ENCODE measurements at places on chromosomes 1 and 21.

DNA sequence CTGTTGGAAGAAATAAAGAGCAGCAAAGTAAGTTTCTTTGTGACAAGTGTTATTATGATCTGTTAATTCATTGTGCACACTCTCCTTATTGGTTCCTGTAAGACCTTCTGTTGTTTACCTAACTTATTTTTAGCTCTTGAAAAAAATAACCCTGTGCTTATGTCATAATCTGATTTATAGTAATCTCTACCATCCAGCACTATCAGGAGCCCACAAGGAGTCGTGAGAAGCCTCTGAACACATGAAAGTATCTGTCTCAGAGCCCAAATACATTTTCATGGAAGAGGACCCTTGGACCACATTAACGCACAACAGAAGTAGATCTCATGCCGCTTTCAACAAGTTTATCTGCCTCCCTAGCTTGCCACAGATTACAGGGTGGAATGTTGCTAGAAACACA, 45.8 kb downstream of the CENPF start:
- DNase-seq = no peak

DNA sequence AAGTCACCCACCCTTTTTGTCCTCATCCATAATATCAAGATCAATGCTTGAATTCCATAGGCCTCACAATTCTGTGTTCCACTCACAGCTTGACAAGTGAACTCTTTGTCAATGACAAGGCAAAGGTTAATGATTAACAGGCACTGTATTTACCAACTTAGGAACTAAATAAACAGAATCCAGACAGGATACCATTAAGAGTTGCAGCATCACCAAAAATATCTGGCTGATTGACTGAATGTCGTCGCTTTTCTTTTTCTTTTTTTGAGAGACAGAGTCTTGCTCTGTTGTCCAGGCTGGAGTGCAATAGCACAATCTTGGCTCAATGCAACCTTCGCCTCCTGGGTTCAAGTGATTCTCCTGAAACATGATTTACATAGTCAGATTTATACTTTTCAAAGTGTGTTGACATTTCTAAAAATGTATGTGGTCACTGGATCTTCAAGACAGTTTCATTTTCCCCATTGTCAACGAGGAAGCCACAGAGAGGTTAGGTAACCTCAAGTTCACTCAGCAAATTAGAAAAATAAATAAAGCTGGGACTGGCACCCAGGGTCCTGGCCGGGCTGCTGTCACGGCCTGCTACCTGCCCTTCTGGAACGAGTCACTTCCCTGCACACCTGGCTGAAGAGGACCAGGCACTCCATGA, 81.0 kb downstream of the PDE9A start:
- no peak for DNase-seq

DNA sequence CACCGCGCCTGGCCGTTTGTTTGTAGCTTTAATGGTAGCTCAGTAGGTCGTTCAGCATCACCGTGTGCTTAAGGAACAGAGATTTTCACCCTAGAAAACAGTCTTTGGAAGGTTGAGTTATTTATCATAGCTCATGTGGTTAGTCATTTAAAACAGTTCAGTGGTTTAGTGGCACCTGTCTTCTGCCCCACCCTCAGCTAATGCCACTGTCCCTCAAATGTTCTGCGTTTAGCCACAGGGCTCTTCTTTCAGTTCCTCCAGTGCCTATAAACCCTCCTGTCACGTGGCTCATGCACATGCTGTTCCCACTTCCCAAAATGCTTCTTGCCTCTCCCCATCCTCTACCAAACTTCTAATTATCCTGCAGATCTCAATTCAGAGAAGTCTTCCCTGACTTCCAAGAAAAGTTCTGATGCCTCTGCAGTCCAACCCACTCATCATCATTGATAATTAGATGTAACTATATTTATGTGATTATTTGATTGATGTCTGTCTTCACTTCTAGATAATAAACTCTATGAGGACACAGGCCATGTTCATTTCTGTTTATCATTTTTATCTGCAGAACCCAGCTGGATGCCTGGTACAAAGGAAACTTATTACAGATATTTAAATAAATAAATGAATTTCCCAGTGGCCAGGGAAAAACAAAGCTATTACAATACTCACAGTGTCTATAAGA, 14.4 kb upstream of the DIPK1A start:
- no peak for DNase-seq

DNA sequence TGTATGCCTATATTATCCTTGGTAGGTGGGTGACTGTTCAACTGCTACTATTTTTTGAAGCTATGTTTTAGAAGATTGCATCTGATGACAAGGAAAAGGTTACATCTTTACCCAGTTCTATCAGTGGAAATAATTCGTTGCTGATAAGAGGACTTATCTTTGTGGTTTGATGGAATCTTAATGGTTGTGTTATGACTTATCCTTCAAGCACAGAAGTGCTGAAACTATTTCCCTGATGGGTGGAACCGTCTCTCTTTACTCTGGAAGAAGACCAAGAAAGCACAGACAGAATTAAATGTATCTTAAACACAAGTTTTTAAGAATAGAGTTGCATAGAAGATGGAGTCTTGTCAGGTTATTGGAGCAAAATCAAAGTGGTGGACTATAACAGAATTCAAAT, 437.7 kb upstream of the KAZN start:
- no peak for DNase-seq

DNA sequence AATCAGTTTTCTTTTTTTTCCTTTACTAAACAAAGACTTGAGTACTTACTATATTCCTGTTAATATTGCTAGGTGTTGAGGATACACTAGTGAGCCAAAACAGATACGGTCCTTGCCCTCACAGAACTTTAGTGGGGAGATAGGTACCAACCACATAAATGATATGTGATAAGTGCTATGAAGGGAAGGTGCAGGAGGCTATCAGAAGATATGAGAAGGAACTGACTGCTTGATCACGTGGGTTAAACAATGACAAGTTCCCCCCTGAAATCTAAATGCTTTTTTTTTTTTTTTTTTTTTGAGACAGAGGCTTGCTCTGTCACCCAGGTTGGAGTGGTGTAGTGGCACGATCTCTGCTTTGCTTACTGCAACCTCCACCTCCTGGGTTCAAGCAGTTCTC, 25.0 kb downstream of the RBM15 start:
- DNase-seq = no peak

DNA sequence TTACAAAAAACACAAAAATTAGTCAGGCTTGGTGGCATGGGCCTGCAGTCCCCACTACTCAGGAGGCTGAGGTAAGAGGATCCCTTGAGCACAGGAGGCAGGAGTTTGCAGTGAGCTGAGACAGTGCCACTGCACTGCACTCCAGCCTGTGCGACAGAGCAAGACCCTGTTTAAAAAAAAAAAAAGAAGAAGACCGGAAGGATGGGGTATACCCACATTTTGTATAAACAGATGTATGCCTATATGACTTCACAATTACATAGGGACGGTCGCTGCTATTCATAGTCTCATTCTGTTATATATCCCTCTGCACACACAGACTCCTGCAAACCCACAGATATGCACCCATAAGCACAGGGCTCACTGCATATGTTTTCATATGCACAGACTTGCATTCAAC, 12.7 kb downstream of the LCK start:
- no peak for DNase-seq

DNA sequence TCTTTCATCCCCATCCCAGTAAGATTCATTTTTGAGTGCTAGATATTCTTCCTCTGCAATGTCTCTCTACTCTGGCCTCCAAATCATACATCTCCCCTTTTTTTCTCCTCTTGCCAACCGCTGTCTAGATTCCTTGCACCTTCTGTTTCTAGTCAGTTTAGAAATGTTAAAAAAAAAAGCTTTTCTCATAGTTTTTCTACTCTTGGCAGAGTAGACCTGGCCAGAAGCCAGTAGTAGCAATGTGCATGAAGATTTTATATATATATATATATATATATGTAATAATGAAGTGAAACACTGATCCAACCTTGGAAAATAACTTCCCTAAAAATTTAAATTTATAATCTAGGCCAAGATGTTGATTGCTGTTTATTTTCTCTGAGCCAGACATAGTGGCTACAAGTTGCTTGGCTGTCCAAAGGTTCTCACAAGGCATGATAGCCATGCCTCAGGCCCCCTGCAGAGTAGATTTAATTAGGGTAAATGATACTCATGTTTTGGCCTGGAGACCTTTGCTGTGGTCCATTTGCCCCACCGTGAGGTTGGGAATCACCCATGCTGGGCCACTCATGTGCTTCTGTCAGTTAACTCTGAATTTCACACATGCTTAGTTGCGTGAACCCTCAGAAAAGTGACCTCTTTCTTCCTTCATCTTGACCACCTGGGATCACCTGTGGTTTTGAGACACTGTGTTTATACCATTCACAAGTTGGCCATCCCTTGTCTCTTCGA, 103.4 kb upstream of the KCNE2 start:
- no peak for DNase-seq

DNA sequence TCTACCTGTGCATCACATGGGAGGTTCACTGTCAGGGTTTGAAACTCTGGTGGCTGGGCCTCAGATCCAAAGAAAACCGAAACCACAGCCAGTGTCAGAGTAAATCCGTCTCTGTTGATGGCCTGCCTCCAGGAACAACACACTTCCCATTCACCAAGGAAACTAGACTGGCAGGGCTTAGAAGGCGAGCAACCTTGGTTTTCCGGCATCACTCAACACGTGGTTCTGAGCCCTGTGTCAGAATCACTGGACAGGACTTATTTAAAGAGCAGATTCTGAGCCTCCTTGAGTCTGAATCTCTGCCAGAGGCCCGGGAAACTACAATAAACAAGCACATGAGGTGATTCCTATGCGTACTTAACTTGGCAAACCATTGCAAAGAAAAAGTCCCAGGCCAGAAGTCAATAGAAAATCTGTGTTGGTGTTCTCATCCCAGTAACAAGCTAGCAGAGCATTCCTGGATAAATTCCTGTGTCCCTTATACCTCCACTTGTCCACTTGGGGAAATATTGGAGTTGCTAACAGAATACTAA, 70.0 kb downstream of the KCTD3 start:
- no peak for DNase-seq

DNA sequence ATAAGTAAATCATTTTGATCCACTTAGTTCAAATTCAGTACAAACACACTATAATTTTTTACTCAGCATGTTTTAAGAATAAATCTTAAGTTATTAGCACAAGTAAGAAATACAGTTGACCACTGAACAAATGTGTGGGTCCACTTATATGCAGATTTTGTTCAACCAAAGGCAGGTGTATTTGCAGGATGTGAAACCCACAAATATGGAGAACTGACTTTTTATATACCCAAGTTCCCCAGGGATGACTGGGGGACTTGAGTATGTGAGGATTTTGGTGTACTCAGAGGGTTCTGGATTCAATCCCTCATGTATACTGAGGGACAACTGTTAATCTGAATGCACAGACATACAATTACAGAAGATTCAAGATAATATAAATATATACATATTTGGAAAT, 25.7 kb upstream of the ERICH3 start:
- DNase-seq = no peak

DNA sequence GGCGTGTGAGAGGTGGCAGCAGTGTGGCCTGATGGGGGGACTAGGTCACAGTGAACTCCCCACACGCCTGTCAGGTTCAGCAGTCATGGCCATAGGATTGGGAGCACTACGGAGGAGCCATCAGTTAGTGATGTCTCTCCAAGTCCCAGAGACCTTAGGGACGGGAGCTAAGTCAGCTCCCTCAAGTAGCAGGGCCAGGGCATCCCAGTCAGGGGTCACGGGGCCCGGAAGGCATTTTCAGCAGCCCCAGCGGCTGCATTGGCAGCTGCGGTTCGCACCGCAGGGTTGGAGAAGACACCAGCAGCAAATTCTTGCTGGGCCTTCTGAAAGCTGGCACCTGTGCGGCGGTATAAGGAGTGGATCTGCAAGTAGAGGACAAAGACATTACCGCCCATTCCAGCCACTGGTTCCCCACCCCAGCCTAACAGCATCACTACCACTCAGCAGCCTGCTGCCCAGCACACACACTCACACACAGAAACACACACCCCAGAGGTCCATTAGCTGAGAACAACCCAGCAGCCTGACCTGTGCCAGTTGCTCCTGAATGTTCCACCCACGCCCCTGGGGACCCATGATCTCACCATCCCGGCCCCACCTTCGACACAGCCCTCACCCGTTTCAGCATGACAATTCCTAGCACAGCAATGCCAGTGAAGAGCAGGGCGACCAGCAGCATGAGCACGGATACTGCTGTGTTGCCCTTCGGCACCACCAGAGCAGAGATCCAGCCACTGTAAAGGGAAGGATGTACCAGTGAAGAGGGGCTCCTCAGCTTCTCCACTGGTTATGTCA, 972 bp upstream of the ENTREP3 start:
- no peak for DNase-seq

DNA sequence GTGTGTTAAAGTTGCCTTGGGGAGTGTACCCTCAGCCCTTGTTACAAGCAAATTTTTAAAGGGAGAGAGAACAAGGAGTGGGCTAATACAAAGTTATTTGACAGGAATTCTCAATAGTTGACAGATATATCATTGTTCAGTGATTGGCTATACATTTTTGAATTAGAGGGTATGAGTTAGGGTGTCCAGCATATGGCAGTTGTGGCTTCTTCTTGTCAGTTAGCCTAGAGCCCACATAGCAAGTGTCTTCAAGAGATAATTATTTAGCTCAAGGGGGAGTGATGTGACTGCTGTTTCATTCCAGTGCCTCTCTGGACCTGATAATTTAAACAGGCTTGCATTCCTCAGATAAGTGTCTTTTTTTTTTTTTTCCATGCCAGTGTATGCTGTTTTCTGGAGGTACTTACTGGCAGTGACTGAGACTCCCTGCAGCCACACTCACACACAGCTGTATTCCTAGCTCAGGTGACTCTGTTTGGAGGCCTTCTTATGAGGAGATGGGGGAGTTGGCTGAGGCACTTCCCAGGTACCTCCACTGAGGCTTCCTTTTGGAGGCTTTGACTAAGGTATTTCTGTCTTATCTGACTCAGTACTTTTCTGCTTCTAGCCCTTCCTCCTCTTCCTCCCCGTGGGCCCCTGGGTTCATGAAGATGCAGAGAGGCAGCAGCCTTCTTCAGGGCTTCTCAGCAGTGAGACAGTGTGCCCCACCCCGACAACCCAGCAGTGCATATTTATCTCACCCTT, 32.3 kb downstream of the IVNS1ABP start:
- DNase-seq = no peak

DNA sequence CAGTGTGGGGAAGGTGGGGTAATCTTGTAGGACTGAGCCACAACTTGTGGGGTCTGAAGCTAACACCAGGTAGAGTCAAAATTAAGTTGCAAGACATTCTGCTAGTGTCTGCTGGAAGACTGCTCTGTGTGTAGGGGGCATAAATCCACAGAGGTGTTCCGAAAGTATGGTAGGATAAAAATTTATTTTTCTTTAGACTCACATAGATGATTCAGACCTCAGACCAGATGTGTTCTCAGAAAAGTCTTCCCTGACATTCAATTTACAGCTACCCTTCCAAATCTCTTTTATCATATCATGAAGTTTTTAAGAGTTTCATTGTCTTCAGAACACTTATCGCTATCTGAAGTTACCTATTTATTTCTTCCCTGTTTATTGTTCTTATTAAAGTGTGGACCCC, 21.3 kb downstream of the DUSP10 start:
- no peak for DNase-seq
